ENCODE measurements at places on chromosomes 1 and 21.
A peak's percentile ranks its signal among the peaks of the same experiment; 100 is the strongest.

DNA sequence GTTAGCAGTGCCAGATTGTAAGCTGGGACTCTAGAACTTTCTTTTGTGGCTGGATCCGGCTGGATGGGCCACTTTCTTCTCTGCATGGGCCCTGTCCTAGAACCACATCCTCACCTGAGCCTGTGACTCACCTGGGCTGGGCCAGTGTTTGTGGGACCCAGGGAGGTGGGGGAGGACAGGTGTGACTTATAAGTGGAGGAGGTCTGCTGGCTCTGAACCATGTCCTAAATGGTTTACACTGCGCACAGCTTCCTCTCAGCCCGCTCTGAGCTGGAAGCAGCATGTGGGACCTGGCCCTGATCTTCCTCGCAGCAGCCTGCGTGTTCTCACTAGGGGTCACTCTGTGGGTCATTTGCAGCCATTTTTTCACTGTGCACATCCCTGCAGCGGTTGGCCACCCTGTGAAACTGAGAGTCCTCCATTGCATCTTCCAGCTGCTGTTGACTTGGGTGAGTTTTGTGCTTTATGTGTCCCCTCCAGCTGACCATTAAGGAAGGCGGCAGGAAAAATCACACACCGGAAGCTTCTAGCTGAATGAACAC, at the start of gene AADACL3:
AADACL3 (plus strand) TSS at position 215 of the 542 bp plus-strand sequence; CDS start at position 282, 67 bp downstream.
- DNase-seq, result no peak

DNA sequence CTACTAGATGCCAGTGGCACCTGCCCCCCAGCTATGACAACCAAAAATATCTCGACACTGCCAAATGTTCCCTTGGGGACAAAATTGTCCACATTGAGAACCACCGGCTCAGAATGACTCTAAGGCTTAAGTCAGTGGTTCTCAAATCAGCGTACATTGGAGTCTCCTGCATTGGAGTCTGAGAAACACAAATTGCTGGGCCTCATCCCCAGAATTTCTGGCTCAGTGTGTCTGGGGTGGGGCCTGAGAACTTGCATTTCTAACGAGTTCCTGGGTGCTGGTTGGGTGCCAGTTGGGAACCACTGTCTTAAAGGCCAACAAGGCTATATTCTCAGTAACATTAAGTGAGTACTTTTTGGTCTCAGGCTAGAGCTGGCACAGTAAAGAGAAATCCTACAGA, 77.7 kb upstream of the GADD45A start:
- no peak for DNase-seq

DNA sequence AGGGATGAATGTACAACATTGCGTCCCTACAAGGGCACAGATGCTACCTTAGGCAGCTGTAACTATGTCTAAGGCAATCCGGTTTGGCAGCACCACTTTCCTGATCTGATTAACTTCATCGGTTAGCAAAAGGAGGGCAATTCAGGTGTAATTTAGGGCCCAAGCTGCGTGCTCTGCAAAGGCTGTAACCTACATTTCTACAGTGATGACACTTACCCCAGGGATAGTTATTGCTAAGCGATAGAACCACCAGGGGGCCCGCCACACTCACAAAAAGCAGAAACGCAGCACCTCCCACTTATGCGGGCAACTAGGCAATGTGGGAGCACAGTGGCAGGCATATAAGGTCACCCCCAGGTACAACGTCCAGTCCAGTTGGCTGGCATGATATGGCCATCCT, 113.5 kb downstream of the GDAP2 start:
- no peak for DNase-seq

- DNase-seq, result no peak
Observed at GRCh38 chr1:115771847-115772457, 3.4 kb upstream of the CASQ2 start.

- no peak for DNase-seq
Observed at GRCh38 chr1:15884477-15884876, 37.0 kb downstream of the SPEN start.

- DNase-seq, result peak; percentile 64
Observed at GRCh38 chr1:2091611-2092604, 41.7 kb downstream of the PRKCZ start.

- DNase-seq, result peak; percentile 68
Observed at GRCh38 chr1:231866392-231867331, 240.1 kb downstream of the DISC1 start.

DNA sequence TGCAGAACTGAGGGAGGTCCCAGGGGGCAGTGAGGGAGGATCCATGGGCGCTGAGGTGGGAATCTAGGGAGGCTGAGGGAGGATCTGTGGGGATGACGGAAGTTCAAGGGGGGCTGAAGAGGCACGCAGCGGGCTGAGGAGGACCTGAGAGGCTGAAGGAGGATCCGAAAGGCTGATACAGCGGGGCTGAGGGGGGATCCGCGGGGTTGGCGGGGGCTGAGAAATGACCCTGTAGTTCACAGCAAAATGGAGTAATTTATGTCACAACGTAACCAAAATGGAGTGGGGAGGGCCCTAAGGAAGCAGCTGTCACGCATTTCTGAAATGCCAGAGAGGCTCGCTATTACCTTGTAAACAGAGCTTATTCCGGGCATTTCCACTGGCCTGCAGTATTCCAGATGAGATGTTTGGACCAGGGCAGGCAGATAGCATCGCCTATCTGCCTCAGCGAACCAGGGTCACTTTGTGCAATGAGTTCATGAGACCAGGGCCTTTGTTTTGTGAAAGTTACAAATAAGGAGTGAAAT, 926 bp upstream of the MRPL55 start:
- DNase-seq, result no peak

GRCh38 chr1:39576016-39576657, 453 bp downstream of the PABPC4 start:
- DNase-seq, result peak; percentile 31

GRCh38 chr1:100604372-100604771, 66.4 kb downstream of the GPR88 start:
- DNase-seq, result no peak

DNA sequence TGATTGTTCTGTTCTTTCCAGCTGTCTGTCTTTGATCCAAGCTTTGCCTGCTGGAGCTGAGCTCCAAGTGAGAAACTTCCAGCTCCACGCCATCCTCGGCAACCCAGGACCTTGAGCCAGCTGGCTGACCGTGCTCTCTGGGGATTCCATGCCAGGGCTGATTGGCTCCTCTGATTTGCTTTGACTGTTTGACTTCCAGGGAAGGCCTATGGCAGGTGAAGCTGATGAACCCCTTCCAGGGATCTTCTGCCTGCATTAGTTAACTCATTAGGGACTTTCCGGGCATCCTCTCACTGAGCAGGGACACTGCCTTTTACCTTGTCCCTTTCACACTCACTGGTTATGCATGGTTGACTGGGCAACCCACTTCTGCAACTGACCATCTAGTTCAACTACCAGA, 406.1 kb downstream of the RPS6KC1 start:
- no peak for DNase-seq

DNA sequence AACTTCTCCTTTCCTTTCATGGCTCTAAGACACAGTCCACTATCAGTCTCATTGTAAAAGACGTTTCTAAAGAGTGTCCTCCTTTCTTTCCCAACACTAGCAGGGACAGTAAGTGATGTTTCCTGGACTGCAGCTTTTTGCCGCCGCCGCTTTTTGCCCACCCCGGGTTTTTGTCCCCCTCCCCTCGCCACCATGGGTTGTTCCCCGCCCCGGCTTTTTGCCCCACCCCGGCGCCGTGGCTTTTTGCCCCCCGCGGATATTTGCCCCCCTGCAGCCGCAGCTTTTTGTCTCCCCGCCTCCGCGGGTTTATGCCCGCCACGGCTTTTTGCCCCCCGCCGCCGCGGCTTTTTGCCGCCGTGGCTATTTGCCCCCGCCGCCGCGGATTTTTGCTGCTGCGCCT, 95.2 kb downstream of the TPTE start:
- DNase-seq, result no peak

GRCh38 chr1:94677714-94678113, 136.2 kb upstream of the F3 start:
- no peak for DNase-seq

- DNase-seq, result no peak
Observed at GRCh38 chr1:91398291-91398690, 6.3 kb downstream of the HFM1 start.

DNA sequence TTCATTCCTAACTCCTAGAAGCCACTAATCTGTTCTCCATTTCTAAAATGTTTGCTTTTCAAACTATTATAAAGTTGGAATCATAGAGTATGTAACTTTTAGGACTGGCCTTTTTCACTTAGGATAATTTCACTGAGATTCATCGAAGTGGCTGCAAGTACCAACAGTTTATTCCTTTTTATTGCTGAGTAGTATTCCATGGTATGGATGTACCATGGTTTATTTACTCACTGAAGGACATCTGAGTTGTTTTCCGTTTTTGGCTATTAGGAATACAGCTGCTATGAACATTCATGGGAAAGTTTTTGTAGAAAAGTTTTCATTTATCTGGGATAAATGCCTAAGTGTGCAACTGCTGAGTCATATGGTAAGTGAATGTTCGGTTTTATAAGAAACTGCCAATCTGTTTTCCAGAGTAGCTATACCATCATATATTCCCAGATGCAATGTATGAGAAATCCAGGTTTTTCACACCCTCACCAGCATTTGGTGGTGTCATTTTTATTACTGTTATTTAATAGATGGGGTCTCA, 66.3 kb downstream of the SLC27A3 start:
- no peak for DNase-seq

- DNase-seq, result no peak
Observed at GRCh38 chr1:33864460-33865389, 846 bp downstream of the HMGB4 start.

- no peak for DNase-seq
Observed at GRCh38 chr1:243280571-243281129, 24.8 kb downstream of the SDCCAG8 start.

- DNase-seq, result no peak
Observed at GRCh38 chr1:111242805-111243523, 15.5 kb downstream of the CHI3L2 start.

DNA sequence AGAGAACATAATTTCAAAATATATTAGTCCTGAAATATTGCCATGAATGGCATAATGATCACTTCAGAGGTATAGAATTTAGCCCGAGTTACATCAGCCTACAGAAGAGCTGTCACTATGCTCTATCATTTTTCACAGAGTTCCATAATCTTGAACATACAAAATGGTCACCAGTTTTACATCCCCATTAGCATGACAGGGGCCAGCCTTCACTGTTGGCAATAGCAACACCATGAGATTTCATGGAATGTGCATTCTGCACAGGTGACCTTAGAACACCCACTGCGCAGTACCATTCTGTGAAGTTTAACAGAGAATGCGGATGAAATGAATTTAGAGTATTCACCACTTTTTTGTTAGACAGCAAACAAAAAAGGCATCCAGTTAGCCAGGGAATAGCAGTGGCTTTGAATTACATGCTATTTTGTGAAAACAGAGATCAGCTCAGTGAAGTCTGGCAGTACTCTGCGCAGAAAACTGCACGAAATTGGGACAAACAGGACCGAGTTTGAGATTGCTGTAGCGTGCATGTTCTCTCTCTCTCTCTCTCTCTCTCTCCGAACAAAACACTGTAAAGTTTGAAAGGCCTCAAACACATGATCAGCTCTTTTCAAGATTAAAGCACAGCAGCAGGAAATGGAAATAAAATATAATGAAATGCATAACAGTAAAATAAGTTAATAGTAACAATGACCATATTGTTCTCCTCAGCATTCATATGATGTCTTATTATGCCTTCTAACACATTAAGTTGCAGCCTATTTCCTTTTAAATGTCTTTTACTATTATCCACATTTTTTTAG, 349.3 kb downstream of the USH2A start:
- DNase-seq, result no peak

GRCh38 chr1:170326186-170326585, 180.4 kb downstream of the NTMT2 start:
- DNase-seq, result no peak

GRCh38 chr1:214085325-214085724, 97.6 kb downstream of the PROX1 start:
- DNase-seq, result no peak

DNA sequence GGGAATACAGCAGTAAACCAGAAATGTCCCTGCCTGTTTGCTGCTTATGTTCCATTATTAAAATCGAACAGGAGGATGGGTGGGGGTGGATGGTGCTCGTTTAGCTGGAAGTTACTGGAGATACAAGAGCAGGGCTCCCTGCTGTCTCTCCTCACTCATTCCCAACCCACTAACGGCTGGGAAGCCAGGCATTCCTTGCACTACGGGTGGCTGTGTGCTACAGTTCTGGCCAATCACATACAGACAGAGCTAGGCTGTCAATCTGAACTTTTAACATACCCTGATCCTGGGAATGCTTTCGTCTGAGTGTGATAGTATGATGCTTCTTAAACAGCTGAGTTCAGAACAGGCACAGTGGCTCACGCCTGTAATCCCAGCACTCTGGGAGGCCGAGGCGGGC, 7.0 kb downstream of the SIPA1L2 start:
- no peak for DNase-seq

DNA sequence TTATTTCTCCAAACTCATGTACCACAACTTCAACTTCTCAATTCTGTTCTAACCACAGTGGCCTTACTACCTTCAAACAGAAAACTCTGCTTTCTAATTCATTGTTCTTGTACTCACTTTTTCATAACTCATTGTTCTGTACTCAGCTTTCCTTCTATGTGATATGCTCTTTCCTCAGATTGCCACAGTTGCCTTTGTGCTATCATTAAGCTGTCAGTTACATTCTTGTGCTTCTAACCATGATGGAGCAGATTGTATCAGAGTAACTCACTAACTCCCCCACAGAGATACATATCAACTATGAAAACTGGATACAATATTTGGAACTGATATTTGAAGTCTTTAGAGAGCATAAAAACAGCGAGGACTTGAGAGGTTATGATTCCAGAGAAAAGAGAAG, 1213.7 kb downstream of the KCNT2 start:
- DNase-seq, result no peak

DNA sequence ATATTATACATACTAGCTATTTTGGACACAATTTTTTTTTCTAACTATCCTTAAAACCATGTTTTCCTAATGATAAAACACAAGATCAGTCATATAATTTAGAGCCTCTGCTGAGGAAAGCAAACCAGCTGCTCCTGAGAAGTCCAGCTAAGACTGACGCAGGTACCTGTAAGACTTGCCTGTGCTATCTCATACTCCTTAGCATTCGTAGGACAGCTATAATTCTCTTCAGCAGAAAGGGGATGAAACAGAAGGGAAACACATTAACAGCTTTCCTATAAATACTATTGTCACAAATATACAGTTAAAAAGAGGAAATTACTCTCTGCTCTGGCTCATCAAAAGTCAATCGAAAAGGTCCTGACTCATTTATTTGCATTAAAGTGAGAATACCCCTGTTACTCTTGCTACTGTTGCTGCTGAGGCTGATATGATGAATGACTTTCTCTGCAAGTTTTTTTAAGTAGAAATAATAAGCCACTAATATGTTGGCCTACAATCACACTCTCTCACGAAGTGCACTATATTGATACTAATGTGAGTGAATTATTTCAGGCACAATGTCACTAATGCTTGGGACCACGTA, 757.1 kb downstream of the KCNT2 start:
- no peak for DNase-seq

GRCh38 chr1:6460301-6461050, 5.5 kb downstream of the TNFRSF25 start:
- peak; percentile 97 for DNase-seq

DNA sequence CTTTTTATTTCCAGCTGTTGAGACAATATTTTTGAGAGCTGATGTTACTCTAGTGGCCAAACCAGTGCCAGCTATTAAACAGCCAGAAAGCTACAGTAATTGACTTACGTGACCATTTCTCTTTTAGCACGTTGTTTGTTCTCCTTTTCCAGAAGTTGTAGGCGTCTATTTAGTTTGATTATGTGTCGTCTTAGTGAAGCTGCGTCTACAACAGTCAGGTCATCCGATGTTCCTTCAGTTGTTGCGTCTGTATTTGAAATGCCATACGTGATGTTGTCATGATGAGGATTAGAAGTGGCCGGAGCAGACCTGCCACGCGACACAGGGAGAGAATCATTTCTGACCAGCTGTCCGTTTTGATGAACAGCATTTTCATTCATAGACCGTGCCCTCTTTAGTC, 38.2 kb downstream of the TMEM51 start:
- DNase-seq, result no peak

Data from CD4-positive, alpha-beta T cell treated with Interleukin-6 for 4 hours (primary cell).